ENCODE measurements at places on chromosomes 4 and X.

DNA sequence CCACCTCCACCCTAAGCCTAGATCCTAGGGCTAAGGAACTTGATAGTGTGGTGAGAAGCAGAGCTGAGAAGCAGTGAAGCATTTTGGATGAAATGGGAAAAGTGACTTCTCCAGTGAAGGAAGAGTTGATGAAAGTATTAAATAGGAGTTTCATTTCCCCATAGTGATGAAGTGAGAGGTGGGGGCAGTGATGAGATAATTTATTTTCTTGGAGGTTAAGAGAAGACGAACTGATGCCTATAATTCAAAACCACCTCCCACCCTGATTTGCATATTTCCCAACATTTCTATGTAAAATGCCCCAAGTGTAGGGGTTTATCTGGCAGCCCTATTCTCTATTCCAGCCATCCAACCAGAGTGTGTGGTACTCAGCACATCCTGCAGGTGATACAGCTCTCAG is 6.3 kb downstream of the LONRF3 start:
- no peak for DNase-seq

- no peak for DNase-seq
These were observed 64.9 kb downstream of the DOCK11 start for GRCh38 chrX:118560489-118560888.

DNA sequence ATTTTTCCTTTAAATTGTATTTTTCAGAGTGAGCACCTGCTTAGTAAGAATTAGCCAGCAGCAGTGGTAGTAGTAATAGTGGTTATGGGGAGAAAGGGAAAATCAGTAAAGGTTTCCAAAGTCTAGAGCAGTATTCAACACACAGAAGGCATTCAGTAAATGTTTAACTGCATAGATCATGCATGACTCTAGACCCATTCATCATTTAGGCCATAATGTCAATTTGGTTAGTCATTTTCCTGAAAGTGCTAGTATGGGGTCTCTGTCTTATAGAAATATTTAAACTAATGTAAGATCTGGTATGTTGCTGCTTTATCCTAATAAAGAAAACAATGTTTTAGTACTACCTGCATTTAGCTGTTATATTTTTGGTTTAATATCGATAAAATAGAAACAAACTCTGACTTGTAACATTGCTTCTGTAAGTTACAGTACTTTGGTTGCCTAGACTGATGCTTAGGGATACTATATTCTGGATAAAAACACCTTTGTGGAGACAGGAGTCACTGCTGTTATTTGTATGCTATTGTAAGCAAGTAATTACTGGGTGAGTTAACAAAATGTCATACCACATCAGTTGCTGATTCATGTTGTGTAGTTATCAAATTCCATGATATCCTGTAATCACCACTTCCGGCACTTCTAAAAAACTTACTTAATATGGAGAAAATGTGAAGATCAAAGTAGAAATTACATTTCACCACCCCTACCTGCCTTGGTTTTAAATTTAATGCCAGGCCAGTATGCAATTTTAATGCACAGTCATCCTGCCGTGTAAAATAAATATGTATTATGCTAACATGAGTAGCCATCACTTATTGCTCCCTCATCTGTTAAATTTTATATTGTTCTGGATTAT is 115.8 kb upstream of the BMPR1B start:
- DNase-seq: no peak

DNA sequence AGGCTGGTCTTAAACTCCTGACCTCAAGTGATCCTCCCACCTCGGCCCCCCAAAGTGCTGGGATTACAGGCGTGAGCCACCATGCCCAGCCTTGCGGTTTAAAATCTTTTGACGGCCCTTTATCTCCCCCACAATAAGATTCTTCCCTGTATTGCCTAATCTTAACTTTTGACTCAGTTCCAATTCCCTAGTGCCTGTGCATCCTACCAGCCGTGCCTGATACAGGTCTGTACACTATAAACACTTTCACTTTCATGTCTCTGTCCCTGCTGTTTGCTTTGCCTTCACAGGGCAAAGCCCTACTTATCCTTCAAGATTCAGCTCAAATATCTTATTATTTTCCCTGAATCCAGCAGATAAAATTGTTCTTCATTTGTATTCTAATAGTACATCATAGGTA is 74.6 kb downstream of the WDR44 start:
- no peak for DNase-seq

DNA sequence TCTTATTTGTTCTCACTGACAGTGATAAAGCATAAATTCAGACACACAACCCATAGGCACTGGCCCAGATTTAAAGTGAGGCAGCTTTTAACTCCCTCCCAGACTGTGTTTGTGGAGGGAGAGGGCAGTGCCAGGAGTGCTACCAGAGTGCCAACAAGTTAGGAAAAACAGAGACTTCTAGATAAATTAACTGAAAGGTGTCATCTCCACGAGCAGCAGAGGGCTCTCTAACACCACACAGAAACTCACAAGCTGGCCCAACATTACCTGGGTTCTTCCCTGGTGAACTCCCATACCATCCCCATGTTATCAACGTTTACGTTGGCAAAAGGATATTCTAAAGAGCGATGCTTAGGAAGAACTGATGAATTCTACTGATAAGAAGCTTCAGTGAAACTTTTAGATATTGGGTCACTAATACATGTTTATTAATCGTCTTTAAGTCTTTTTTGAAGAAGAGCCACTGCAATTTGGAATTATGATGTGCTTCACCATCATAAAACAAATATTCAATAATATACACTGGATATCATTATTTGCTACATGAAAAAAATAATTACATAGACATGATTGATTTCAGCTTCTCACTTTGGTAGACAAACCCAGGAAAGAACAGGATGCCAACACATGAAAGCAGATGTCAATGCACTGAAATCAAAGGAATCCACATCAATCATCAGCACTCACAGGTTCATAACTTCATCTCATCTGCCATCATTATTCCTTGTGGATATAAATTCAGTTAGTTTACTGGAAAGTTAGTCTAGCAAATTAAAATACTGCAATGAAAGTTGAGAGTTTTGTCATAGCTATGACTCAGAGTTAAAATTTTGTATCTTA is 121.2 kb upstream of the NAP1L5 start:
- peak; percentile 52 for DNase-seq

DNA sequence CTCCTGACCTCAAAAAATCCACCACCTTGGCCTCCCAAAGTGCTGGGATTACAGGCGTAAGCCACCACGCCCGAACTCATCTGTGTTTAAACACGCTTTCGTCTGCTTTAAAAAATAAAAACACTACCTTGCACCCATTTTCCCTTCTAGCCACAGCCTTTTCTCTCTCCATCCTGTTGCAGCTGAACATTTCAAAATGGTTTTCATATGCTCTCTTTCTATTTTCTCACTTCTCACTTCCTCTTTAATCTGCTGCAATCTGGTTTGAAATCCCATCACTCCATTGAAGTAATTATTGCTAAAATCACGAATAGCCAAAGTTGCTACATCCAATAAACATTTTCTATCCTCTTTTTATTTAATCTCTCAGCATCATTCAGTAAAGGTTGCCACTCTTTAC is 70.0 kb downstream of the DCHS2 start:
- no peak for DNase-seq

DNA sequence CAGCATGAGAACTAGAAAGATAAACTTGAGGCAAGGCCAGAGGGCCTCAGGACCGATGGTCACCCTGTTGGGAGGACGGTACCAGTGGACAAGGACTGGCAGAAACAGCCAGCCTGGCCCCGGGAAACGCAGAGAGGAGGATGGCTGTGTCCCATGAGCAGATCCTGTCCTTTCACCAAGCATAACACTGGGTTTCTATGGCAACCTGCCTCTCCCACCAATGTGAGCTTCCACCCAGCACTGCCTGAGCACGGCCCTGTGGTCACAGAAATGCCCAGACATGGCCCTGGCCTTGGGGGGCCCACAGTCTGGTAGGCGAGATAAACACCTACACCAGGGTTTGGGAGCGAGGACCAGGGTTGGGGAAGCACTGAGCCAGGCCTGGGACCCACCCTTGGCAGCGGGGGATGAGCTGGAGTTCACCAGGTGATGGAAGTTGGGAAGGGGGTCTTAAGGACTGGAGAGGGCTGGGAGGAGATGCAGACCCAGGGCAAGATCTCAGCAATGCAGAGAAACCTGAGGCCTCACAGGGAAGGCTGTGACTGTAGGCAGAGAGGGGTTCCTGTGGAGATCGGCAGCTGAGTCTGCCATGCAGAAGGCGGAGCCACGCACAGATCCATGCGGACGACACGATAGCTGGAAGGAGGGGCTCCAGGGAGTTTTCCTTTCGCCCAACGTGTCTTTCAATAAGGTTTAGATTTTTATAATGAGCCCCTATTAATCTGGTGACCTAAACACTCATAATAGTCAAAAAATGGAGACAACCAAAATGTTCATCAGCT is 32.7 kb upstream of the CRMP1 start:
- no peak for DNase-seq

DNA sequence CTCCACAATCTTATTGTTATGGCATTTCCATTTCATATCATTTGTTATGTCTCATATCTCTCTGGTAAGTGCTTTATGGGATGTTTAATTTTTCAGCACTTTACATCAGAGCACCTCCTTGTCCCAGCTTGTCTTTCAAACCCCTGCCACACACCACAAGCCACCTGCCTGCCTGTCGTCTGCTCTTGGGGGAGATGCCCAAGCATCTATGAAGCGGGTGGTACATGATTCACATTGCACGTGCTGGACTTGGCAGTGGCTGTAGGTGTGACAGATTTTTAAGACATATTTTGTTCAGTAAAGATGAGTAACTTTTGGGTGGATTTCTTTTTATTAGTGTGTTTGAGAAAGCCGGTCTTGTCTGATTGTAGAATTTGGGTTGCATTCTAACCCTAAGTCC is 14.2 kb upstream of the SPATA4 start:
- no peak for DNase-seq

GRCh38 chr4:73721435-73721834 is 18.9 kb upstream of the CXCL8 start:
- DNase-seq: no peak

DNA sequence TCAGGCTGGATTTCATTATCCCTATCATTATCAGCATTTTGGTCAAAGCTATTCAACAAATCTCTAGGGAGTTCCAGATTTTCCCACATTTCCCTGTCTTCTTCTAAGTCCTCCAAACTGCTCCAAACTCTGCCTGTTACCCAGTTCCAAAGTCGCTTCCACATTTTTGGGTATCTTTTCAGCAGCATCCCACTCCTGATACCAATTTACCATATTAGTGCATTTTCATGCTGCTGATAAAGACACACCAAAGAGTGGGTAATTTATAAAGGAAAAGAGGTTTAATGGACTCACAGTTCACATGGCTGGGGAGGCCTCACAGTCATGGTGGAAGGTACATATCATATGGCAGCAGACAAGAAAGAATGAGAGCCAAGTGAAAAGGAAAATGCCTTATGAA is 132.8 kb upstream of the SLC7A11 start:
- no peak for DNase-seq

GRCh38 chr4:84070289-84070688 is 428.8 kb downstream of the NKX6-1 start:
- no peak for DNase-seq
